GM12892 (cell line): ENCODE measurements at places on chromosomes 6 and 20.
A peak's percentile ranks its signal among the peaks of the same experiment; 100 is the strongest.

DNA sequence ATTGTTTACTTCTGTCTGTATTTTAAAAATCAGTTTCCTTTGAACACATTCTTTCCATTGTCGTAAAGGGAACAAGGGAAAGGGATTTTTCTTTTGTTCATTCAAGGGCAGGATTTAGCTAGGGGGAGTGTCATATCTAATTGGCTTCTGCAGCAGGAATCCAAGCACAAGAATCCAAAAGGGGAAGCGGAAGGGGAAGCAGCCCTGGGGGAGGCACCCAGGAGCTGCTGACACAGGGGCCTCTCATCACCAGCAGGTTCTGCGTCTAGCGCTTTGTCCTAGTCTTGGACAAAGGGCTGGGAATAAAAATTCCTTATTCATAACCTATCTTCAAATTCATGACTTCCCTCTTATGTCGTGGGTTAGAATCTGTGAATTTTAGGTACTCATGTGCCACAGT is 13.7 kb downstream of the RIPK1 start:
- DNase-seq = no peak

GRCh38 chr6:30244560-30244959 is 31.4 kb upstream of the TRIM26 start:
- no peak for DNase-seq

- no peak for DNase-seq
These were observed 449.7 kb downstream of the CDC5L start for GRCh38 chr6:44837255-44837654.

DNA sequence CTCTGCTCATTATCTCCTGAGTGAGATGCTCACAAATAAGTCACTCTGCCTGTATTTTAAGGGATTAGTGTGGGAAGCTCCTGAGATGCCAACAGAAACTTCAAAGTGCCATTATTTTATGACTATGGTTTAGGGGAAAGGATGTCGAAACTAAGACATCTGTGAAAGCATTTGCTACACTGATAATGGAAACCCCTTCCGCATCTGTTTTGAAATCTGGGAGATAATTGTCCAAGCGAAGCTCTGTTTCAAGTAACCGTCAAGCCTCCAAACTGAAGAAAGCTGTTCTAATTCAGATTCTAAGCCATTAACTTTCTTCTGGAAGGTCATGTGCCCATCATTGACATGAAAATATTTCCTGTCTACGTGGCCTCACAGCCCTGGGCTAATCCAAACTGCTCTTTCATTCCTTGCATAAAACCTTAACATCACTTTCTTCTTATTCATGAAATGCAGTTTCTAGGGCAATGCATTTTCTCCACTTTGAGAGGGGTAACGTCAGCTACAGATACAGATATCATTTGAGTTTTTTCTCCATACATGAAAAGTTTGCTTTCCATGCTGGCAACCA is 932.0 kb downstream of the C6orf118 start:
- no peak for DNase-seq

- peak; percentile 63 for DNase-seq
These were observed at the start of gene HLA-DMA for GRCh38 chr6:32952817-32953739. HLA-DMA (minus strand) TSS chr6:32953097; CDS start chr6:32953036, 61 bp downstream.

GRCh38 chr20:62825986-62826645 is 9.3 kb downstream of the COL9A3 start:
- DNase-seq = no peak

DNA sequence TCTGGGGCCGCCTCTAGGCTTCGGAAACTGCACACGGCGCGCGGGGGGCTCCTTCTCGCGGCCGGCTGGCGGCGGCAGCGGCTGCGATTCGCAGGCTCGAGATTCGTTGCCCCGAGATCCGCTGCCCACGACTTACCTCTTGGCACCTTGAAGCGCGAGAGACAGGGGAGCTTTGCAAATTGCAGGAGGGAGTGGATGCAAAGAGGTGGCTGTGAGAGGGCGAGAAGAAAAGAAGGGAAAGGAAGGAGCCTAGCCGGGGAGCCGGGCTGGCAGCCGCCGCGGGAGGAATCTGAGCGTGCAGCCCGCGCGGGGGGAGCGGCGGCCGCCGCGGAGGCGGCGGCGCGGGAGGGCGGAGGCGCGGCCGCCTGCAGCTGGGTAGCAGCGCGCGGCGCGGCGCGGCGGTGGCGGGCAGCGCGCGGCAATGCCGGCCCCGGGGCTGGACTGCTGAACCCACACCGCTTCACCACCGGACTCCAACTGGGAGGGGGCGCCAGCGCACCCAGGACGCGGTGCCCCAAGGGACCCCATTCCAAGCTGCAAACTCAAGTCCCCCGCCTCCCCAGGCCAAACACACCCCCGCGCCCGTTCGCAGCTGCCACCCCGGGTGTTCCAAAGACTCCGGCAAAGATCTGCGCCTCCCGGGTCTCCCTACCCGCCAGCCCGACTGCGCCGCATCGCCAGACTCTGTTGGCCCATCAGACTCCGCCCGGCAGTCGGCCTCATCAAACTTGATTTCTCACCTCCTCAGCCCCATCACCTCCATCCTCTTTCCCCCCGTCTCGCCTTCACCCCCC is 44.2 kb upstream of the SUPT3H start:
- DNase-seq = peak; percentile 20

GRCh38 chr20:56032251-56032650 is 26.9 kb upstream of the CBLN4 start:
- no peak for DNase-seq

DNA sequence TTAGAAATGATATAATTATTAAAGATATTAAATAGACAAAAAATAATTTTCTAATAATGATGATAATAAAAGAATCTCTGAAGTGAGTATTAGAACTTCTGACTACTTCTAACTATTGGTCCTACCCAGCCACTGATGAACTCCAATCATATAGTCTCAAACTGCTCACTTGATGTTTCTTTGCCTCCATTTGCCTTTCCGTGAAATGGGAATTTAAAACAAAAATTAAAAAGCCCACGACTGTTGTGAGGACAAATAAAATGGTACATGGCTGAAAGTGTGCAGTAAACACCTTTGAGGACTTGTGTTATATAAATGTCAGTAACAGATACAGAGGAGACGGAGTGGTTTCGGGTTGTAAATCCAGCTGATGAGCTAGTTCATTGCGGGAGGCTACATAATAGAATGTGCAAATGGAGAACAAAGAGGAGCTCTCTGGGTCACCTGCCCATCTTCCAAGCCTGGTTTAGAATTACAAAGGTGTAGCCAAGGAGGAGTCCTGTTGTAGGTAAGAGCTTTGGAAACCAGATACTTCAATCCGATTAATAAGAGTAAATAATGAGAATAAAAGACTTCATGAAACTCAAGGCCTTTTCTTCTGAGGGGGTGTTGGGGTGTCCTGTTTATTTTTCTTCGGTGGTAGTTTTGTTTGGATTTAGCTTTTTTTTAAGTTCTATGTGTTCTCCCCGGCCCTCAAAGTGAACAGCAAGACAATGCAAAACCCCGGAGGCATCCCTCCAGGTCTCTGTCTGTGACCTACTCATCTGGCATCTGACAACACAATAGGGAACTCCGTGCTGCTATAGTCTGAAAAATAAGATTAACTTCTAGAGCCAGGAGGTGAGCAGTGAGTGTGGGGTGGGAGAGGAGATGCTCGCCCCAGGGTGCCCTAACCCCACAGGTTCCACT is 4.4 kb upstream of the PXDC1 start:
- DNase-seq = no peak

GRCh38 chr6:53310771-53311585 is 37.8 kb downstream of the ELOVL5 start:
- DNase-seq = no peak

GRCh38 chr6:166542580-166542912 is 43.9 kb downstream of the RAMACL start:
- no peak for DNase-seq

GRCh38 chr6:75244063-75244584 is 523 bp upstream of the COX7A2 start:
- DNase-seq = no peak

GRCh38 chr6:29494131-29494530 is 6.4 kb upstream of the MAS1L start:
- DNase-seq = no peak

DNA sequence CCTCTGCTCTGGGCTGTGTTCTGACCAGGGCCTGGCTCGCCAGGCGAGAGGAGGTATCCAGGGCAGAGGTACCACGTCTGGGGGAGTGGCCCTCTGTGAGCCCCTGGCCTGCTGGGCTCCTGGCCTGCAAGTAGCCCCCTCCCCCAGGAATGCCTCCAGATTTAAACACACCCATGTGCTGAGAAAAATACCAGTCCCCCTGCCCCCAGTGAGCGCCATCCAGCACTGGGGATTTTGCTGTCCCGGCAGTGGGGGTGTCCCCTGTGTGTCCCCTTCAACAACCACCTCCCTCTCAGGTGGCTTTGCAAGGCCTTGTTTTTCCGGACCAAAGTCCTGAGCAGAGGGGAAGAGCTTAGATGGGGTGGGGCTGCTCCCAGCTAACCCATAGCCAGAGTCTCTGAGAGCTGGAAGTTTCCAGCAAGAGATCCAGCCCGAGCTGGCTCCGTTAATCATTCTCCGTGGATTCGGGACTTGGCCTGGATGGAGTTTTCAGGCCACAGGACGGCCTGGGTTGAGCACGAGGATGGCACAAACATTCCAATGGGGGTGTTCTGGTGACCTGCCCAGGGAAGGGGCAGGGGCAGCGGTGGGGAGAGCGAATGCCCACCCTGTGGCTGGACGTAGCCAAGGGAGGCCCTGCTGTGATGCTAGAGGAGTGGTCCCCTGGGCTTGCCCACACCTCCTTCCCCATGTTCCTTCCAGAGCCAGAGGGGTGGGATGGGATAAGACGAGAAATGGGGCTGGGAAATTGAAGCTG is 29.0 kb downstream of the PCK1 start:
- no peak for DNase-seq

DNA sequence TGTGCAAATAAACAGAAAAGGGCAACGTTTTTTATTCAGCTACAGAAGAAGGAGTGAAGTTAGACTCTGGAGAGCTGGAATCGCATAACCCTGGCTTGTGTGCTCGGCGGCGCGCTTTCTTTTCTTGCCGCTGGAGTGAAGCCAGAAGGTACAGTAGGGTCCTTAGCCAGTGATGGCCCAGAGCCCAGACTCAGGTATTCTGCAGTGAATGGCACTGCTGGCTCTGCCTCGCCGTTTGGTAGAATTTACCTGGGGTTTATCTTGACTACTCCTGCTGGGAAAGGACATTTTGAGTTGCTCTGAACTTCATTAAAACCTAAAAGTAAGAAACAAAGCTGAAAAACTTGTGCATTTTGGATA is 56.9 kb upstream of the TIAM2 start:
- DNase-seq = no peak

- no peak for DNase-seq
These were observed 151.6 kb downstream of the SASH1 start for GRCh38 chr6:148494226-148494625.

DNA sequence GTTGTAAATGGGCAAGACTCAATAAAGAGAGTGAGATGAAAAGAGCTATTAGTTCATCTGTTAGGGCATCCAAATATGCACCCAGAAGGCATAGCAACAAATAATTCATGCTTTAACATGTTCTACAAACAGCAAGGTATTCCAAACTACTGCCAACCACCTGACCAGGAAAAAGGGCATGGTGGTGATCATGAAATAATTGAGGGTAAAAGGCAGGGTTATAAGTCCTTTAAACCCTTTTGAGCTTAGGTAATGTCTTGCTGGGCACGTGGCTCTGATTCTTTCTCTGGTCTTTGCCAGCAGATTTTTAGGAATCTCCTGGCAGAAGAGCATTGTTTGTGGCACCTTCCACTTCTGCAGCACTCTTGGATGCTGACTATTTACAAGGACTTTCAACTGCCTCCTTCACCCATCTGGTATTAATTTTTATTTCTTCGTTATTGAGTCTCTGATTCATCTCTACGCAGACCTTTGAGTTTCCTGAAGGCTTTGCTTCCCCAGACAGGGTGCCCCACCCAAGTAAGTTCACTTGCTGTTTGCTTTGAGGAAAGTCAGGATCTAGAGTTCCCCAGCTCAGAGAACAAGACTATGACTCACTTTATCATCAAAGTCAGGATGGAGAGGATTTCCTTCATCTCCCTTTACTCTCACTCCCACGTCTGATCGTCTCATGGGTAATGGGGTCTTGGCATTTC is 83.4 kb upstream of the NEDD9 start:
- DNase-seq = no peak

- no peak for DNase-seq
These were observed 109.6 kb downstream of the ALDH8A1 start for GRCh38 chr6:134840086-134840867.

DNA sequence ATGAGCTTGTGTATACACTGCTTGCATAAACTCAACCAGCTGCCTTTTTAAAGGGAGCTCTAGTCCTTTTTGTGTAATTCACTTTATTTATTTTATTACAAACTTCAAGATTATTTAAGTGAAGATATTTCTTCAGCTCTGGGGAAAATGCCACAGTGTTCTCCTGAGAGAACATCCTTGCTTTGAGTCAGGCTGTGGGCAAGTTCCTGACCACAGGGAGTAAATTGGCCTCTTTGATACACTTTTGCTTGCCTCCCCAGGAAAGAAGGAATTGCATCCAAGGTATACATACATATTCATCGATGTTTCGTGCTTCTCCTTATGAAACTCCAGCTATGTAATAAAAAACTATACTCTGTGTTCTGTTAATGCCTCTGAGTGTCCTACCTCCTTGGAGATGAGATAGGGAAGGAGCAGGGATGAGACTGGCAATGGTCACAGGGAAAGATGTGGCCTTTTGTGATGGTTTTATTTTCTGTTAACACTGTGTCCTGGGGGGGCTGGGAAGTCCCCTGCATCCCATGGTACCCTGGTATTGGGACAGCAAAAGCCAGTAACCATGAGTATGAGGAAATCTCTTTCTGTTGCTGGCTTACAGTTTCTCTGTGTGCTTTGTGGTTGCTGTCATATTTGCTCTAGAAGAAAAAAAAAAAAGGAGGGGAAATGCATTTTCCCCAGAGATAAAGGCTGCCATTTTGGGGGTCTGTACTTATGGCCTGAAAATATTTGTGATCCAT is 15.3 kb downstream of the TNFAIP3 start:
- DNase-seq = no peak

- no peak for DNase-seq
These were observed 28.3 kb upstream of the NHSL1 start for GRCh38 chr6:138527411-138528088.

DNA sequence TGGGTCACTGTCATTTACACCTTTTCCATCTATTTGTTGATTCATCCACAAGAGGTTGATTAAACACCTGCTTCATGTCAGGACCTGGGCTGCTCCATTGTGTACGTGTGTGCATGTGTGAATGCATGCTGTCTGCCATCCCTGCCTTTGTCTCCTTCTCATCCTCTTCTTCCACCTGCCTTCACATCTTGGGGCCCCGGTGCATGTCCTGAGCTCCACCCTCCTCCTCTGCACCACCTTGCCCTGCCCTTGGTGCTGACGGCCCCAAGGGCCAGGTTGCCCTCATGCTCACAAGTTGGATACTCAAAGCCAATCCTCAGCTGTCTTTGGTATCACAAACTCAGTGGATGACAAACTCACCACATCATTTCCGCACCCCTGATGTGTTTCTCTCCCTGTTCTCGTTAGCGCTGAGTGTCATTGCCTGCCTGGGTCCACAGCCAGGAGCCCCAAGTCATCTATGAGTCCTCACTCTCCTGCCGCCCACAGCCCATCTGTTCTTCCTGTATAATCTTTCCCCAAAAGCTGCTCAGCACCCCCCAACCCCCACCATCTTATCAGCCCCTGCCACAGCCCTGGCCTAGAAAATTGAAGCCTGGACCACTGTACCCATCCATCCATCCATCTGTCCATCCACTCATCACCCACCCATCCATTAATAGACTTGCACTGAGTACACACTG is 85.0 kb downstream of the SRC start:
- DNase-seq = no peak
